ENCODE measurements at places on chromosomes 16 and 17. TPM values are rescaled to one million over a fixed set of nuclear protein-coding genes. Genes with fewer than 3 reads are reported as not detected.

DNA sequence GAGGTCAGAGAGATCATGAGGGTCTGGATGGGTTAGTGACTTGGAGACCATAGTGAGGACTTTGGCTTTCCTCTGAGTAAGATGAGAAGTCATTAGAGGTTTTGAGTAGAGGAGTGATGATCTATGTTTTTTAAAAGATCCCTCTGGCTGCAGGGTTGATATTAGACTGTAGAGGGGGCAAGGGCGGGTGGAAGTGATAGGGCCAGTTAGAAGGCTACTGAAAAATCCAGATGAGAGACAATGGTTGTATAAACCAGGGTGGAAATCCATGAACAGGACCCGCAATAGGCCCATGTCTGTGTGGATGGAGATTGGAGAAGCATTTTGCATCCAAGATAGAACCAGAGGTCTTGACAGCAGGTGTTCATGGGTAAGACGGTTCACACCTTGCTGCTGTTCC, 9.8 kb downstream of the ITGAL start:
- peak; percentile 16 for DNase-seq

DNA sequence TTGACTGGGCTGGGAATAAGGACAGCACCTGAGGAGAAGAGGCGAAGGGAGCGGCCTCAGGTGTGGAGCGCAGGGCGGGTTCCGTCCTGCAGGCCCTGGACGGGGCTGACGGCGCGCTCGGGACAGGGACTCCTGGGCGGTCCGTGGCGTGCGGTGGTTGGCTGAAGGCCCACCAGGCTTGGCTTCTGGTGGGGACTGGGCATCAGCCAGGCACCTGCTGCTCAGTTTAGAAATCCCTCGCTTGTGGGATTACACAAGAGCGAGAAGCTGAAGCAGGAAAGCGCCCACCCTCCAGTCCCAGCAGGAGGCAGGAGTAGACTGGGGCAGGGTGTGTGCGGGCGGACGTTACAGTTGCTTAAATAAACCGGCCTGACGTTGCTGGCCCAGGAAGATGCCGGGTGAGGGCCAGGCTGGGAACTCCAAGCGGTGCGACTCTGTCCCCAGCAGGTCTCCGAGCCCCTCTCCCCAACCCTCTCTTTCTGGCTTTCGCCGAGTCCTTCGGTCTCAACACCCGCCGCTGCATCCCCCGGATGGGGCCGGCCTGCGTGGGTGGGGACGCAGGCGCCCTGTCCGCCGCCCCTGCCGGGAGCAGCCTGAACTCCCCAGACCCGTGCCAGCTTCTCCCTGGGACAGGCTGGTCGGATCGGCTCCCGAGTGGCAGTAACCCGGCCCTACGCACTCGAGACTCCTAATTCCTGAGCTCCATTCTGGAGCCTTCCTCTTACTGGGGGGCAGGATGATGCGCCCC, 639 bp downstream of the MIF4GD start:
- peak; percentile 71 for DNase-seq

GRCh38 chr16:85675251-85675874, 13.4 kb downstream of the GINS2 start:
- DNase-seq, result no peak

GRCh38 chr17:76441686-76442340, 11.1 kb downstream of the UBE2O start:
- DNase-seq, result no peak

GRCh38 chr17:21043296-21044232, 753 bp upstream of the USP22 start:
- peak; percentile 98 for DNase-seq

GRCh38 chr16:66324815-66325515, 41.5 kb upstream of the CDH5 start:
- DNase-seq, result peak; percentile 9

GRCh38 chr16:26642047-26642664, 424.6 kb upstream of the C16orf82 start:
- DNase-seq, result no peak

- DNase-seq, result no peak
These were observed 26.5 kb downstream of the SREBF1 start for GRCh38 chr17:17810084-17810894.

GRCh38 chr16:12965274-12965804, 63.9 kb downstream of the SHISA9 start:
- no peak for DNase-seq

- no peak for DNase-seq
These were observed 67.8 kb downstream of the GOSR1 start for GRCh38 chr17:30545024-30545423.

DNA sequence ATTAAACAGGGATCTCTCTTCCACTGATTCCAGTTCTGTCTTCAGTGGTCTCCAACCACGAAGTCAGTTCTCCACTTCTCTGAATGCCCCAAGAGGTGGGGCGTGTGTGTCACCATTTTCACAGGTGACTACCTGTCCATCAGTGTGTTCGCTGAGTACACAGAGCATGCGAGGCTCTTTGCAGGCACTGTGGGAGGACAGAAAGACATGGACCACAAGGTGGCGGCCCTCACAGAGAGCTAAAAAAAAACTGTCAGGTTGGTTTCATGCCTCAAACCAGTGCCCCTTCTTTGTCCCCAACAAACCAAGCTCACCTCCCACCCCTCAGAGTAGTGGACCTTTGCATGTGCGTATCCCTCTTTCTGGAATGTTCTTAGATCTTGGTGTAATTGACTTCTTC, 13.8 kb downstream of the EMP2 start:
- DNase-seq, result no peak

DNA sequence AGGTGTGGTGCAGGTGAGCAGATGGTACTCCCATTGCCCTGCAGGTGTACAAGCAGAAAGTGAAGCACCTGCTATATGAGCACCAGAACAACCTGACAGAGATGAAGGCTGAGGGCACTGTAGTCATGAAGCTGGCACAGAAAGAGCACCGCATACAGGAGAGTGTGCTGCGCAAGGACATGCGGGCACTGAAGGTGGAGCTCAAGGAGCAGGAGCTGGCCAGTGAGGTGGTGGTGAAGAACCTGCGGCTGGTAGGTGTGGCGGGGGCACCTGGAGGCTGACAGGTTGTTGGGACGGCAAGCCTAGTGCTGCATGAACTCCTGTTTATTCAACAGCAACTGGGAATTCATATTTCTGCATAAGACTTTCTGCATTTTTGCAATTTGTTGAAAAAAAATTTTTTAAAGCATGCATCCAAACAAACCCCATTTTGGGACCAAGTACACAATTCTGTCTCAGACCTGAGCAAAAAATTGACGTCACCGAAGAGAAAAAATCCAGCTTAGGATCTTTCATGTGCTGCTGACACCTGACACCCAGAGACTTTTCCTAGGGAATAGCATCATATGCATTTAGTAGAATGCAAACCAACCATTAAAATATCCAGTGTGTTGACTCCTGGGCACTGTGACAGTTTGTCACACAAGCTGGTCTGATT, 13.5 kb upstream of the DBNDD1 start:
- no peak for DNase-seq

- no peak for DNase-seq
These were observed 42.6 kb upstream of the CLEC18B start for GRCh38 chr16:74463888-74464287.

GRCh38 chr17:57440522-57441269, 184.4 kb downstream of the MSI2 start:
- DNase-seq, result peak; percentile 93

- no peak for DNase-seq
These were observed 28.4 kb downstream of the PLXDC1 start for GRCh38 chr17:39122991-39123390.

- DNase-seq, result no peak
These were observed 6.2 kb downstream of the N4BP1 start for GRCh38 chr16:48603647-48604376.

DNA sequence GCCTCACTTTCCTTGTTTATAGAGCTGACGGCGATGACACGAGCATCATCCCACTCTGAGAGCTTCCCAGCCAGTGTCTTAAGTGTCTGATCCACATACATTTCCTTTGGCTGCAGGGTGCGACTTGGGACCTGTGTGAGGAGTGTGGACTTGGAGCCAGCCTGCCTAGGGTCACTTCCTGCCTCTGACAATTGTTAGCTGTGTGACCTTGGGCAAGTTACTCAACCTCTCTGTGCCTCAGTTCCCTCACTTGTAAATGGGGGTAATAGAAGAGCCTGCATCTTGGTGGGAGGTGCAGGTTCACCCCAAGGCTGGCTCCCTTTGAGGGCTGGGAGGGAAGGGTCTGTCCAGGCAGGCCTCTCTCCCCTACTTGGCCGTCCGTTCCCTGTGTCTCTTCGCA, 27.4 kb upstream of the GSE1 start:
- DNase-seq, result no peak

DNA sequence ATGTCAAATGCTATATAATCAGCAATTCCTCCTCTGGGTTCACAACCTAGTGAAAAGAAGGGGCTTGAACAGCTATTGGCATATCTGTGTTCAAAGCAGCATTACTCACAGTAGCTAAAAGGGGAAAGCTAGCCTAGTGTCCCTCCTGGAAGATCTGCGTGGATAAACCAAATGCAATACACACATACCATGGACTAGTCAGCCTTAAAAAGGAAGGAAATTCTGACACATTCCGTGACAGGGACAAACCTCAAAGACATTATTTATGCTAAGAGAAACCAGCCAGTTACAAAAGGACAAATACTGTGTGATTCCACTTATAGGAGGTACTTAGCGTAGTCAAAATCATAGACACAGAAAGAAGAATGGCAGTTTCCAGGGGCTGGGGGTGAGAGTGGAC, 90.1 kb downstream of the XYLT1 start:
- no peak for DNase-seq

DNA sequence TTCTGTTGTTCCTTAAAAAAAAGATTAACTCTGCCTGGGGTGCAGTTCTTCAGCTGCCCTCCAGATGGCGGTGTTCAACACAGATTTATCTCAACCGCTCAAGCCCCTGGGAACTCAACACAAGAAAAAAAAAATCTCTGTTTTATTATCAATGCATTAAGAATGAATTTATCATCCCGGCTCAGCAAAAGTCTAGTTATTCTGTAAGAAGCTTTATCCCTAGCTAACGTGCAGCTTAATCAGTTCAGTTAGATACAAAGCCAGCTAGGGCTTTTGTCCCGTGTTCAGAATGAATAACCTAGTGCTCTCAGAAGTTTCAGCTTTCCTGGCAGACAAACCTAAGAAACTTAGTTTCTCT, 475.9 kb upstream of the CCL2 start:
- DNase-seq, result peak; percentile 44

- no peak for DNase-seq
These were observed 74.5 kb downstream of the ZNF423 start for GRCh38 chr16:49781401-49781800.

DNA sequence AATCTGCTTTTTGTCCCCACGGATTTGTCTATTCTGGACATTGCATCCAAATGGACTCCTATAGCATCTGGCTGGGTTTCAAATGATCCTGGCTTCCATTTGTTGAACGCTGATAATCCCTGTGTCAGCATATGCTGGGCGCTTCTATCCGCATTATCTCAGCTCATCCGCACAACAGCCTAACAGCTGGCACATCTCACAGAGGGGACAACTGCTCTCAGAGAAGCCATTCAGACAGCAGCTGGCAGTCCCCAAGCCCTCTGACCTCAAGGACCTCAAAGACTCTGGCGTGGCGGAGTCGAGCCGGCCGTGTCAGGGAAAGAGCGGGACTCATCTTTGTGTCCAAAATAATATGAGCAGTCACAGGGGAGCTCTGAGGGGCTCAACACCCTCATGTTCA, 82.3 kb downstream of the NT5M start:
- no peak for DNase-seq

- no peak for DNase-seq
These were observed 58.1 kb upstream of the CRISPLD2 start for GRCh38 chr16:84761448-84762368.

- DNase-seq, result no peak
These were observed 704 bp downstream of the ASIC2 start for GRCh38 chr17:33292201-33292980.

DNA sequence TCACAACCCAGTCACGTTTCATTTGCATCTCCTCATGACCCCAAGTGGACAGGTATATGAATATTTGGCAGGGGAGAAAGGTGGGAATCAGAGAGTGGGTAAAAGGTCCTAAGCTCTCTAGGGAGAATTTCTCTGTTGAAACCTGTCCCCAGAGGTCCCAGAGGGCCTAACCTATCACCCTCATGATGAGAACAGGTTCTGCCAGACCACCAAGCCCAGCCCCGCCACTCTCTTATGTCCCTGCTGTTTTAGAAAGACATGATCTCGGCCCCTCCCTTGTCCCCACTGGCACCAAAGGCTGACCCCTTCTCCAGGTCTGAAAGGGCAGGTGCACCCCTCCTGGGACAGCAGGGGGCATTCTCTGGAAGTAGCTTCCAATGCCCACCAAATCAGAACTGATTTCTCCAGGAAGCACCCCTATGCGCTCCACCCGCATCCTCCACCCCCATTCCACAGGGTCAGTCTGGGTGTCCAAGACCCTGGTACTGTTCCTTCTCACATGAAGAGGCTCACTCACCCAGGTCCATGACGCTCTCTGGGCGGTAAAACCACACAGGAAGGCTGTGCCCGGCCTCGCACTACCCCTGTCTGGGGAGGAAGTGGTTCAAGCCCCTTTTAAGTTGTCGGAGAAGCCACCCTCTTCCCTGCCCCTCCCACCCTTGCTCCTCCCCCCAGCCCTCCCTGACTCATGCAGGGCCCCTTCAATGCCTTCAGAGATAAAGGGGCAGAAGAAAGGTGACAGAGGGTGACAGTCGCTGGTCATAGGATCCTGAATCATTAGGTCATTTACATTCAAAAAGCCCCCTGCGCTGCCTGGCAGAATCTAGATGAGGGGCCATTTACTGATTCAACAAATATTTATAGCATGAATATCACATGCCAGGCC, at the start of gene CCR7:
Gene CCR7, minus strand, starts transcription at position 590 of the 886 bp plus-strand sequence. Its CDS starts 63 bp downstream, at position 527.
- peak; percentile 92 for DNase-seq

- no peak for DNase-seq
These were observed 157.8 kb upstream of the FAM20A start for GRCh38 chr17:68759002-68759342.

GRCh38 chr17:79650861-79651260, 40.0 kb upstream of the RBFOX3 start:
- no peak for DNase-seq

GRCh38 chr16:14486520-14487303, 143.3 kb downstream of the PARN start:
- no peak for DNase-seq

DNA sequence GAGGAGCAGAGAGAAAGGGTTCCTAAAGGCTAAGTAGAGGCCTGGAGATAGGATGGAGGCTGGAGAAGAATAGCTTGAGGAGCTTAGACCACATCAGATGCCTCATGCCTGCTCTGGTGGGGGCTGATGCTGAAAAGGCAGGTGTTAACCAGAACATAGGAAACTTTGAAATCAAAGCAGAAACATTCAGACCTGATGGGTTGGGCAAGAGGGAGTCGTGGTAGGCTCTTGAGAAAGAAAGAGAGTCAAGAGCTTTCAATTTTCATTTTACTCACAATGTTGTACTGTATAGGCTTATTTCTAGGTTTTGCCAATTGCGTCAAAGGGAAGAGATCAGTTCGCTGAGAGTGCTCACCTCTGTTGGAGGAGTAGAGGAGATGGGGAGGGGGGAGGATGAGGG, 406.6 kb upstream of the SALL1 start:
- no peak for DNase-seq

Gene SLC16A11
- total RNA-seq, result 1.4 TPM

Gene TBC1D3H
- total RNA-seq, result not detected

Gene VWA3A
- not detected for total RNA-seq

Gene SLC16A5
- total RNA-seq, result 6.7 TPM

Gene ZNF500
- 11.4 TPM for total RNA-seq

Gene DHRS7C
- not detected for total RNA-seq

Gene PYY
- not detected for total RNA-seq

Gene TPSB2
- total RNA-seq, result not detected

Gene KRT33A
- total RNA-seq, result not detected

Gene ADAP2
- total RNA-seq, result 1.0 TPM

Gene RPL38
- total RNA-seq, result 1,460 TPM

Gene CACNG3
- not detected for total RNA-seq

Gene TOX3
- total RNA-seq, result not detected

Gene UNC45B
- total RNA-seq, result 0.05 TPM

Data from activated CD4-positive, alpha-beta memory T cell treated with anti-CD3 and anti-CD28 coated beads for 36 hours (primary cell).